Esophagus mucosa (tissue), 1 donor: ENCODE measurements at places on chromosomes 12 and 14.

DNA sequence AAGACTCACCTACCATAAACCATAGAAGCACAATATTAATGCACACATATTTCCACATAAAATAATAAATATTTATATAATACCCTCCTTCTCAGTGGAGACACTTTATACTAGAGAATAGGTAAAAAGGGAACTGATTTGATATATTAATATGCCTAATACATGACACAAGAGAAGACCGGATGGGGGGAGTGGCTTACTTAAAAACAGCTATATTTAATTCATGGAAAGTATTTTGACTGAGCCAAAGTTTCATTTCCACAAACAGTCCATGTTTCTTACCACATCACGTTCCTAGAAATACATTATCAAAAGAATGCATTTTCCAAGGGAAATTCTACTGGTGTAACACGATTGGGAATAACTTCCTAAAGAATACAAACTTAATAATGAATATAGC, 63.4 kb downstream of the ITPR2 start:
- no peak for ATAC-seq

GRCh38 chr14:94974893-94975292, 182.4 kb downstream of the DICER1 start:
- ATAC-seq, result peak; percentile 68

GRCh38 chr14:92413379-92413778, 90.4 kb downstream of the SLC24A4 start:
- no peak for ATAC-seq

DNA sequence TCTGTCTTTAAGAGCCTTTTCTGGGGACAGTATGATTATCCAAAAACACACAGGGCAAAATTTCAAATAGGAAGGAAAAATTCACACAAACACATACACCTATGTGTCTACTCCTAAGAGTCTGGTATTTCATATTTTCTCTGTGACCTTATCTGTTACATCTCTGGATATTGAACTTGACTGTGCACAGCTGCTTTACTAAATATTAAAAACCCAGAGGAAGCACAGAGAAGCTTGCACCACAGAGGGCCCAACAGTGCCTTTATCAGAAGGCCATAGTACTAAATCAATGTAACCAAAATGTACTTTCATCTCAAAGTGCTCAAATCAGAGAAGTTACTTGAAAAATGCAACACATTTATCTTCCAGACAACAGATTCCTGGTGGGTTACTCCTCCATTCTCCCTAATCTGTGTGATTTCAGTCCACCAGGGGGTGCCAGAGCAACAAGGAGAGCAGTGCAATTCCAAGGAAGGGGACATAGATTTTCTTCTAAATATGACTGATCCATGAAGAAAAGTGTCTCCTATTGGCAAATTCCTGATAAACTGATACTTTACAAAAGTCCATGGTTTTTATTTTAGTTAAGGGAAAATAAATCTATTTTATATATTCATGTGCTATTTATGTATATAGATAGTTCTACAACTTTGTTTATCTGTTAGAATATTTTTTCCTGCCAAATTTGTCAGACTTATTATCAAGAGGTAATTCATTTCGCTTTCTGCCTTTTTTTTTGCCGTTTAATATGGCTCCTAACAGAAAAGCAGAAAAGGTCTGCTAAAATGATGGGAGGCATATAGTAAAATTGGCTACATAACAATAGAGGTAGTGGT, 617.6 kb downstream of the LRFN5 start:
- peak; percentile 46 for ATAC-seq

DNA sequence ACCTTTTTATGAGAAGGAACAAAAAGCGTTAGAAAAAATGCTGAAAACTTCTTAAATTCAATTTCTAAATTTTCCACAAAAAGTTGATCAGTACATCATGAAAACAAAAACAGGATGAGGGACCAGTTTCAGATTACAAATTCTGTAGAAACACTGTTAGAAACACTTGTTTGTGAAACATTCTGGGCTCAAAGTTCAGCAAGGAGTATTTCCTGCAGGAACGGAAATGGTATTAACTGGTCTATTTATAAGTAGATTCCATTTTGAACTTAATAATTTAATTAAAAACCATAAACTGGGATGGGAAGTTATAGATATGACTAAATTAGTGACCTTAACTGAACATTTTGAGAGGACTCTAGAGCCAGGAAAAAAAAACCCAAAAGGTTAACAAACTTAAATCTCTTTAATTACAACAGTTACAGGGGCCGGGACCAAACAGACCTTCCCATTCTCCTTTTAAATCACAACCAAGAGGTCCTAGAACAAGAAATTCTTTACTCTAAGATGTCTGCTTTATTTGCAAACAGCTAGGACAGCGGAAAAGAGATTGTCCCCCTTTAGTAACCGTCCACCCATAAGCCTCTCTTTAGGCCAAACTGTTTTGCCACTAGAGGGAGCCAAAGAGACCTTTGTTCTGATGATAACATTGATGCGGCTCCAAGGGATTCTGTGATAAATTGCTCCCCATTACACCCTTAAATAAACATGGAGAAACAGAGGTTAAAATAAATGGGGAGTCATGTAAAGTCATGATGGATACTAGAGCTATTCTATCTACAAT, 69.0 kb upstream of the RERGL start:
- no peak for ATAC-seq

DNA sequence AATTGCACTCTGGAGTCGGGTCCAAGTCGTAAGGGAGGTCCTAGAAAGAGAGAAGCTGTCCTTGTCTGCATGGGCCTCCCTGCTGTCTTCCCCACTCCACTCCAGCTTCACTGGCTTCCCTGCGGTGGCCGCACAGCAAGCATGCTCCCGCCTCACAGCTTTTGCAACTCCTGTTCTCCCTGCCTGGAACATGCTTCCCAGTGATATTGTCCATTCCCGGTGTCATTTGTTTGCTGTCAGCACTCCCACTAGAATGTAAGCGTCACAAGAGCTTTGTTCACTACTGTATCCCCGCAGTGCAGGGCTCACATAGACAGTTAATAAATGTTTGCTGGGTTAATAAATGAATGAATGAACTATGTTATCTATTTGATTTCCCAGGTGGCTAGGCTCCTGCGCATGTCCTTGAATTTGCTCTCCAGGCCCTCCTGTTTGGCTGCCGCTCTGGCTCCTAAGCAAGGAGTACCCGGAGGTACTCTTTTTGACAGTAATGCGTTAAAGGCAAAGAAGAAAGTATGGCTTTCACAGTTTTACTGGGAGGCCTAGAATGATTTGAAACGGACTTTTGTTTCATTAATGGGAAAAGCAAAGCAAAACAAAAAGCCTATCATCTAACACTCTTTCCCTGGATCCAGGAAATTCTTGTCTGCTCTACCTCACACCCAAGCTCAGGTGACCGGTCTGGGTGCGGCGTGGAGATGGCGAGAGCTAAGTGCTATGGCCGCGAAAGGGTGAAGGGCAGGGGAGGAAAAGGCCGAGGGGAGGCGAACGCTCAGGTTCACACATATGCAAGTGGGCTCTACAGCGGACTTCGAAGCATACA, 6.2 kb upstream of the SLC7A7 start:
- peak; percentile 7 for ATAC-seq

- ATAC-seq, result peak; percentile 51
Observed at GRCh38 chr14:98489115-98489514, 782.9 kb downstream of the BCL11B start.

DNA sequence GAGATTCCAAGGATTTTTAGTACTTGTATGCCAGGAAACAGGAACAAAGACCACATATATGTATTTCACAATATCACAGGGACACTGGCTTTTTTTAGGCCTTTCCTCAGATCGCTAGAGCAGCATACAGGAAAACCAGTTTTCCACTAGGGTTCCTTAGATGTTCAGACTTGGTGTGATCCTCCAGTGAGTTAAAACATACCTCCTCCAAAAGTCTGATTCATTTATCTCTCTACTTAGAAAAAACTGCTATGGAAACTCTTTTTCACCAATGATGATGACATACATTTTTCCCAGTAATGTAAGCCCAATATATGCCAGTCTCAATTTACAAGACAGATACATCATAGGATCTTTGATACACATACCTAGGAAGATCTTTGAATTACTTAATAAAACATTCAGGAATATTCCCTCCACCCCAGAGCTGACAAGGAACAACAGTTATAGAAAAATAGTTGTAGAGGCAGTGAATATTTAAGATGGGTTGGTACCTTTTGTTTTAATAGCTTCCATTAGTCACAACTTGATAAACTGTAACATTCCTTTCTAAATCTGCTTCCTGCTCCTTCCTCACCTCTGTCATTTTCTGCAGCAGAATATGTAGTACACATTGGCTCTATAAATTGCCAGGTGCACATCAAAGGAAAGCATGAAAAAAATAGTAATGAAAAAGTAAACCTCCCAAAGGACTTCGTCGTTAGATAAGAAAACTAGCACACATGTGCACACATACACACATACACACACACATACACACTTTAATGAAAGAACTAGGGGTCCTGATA, 27.5 kb downstream of the BCAT1 start:
- no peak for ATAC-seq

DNA sequence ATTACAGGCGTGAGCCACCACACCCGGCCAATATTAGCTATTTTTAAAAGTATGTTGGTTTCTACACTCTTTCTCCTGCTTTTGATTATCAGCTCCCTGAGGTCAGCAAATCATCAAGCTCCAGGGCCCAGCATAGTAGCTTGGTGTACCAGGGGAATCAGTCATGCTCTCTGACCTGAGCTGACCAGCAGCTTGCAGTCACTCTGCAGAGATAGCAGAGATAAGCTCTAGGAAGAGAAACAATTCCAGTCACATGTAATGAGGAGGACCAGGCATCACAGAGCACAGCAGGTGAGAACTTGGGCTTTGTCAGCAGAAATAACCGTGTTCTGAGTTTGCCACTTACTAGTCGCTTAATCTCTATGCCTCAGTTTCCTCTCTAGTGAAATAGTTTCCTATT, 8.5 kb downstream of the PLEKHD1 start:
- no peak for ATAC-seq

DNA sequence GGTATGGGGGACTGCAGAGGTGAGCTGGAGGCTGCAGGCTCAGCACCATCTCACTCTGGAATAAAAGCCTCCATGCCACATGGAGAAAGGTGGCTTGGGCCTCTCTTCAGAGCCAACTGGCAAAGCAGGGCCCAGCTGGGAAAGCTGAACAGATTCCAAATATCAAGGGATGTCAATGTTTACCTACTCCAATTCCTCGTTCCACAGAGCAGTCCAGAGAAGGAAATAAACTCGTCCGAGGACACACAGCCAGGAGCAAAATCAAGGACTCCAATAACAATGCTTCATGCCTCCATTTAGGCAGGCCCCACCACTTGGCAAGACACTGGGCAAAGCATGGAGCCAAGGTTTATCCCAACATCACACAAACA, 36.3 kb upstream of the PNMA1 start:
- no peak for ATAC-seq

- no peak for ATAC-seq
Observed at GRCh38 chr12:63013302-63013701, 78.4 kb upstream of the PPM1H start.

DNA sequence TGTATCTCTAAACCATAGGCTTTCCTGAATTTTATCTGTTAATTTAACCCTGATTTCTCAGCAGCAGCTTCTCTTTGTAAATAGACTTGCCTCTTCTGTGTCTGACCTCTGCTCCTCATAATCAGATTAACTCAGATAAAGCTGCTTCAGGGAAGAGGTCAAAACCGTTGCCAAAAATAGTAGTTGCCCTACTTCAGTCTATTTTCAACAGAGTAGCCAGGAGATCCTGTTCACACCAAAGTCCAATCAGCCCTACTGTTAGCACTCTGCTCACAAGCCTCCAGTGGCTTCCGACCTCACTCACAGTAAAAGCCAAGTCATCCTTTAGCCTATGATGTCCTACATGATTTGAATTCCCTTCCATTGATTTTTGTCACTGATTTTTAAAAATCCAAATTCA, 258.4 kb downstream of the PPFIA2 start:
- ATAC-seq, result no peak
